ENCODE measurements at places on chromosomes 2 and 18.
A peak's percentile ranks its signal among the peaks of the same experiment; 100 is the strongest.

DNA sequence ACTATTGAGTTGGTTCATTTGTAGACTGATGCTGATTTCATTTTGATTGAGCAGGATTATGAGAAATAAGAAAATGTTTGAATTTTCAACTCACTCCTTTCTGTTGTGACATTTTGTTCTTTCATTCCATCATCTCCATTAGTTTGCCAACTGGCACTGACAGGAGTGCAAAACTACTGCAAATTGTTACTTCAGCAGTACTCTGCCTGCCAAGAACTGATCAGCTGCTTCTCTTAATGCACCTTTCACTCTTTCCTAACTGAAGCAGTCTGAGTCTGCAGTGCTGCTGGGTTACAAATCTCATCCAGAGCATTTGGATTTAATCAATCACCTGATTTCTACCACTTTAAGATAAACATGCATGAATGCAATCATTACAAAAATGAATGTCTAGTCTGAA is 70.9 kb downstream of the TMEFF2 start:
- no peak for DNase-seq

DNA sequence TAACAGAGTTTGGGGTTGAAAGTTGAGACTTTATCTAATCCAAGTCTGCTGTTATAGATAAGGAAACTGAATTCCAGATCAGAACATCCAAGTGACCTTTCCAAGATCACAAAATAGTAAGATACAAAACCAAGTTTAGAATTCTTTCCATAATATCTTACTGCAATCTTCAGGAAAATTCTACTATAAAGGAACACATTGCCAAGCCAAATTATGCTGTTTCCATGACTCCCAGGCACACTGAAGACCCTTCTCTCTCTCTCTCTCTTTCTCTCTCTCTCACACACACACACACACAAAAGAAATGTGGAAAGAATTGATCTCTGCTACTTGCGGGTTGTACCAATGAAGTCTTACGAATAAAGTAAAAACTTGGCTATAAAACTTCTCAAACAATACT is 398.4 kb downstream of the METTL4 start:
- no peak for DNase-seq

DNA sequence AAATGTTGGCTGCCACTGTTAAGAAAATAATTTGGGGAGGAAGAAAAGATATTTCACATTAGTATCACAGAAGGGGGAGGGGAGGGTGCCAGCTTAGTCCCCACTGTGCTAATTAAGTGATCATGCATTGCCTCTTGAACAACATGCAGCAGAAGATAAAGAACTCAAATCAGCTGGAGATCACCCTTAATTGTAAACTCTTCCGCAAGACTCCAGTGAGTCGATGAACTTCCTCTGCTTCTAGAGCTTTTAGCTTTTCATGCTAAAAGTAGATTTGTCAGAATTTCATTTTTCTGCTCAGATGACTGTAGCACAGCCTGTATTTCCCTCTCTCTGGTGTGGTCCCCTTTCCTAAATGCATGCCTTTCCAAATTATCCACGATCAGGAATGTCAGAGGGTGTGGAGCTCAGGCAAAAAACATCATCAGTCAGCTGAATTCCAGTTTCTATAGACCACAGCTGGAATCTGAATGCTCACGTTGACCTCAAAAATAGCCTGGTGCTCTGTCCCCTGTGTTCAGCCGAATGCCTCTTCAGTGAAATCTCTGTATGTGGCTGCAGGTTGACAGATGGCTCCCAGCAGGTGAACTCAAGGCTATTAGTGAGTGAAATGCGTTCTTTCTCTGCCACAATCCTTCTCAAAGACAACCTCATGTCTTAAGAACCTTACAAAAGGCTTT is 156.8 kb upstream of the UNC80 start:
- DNase-seq: no peak

DNA sequence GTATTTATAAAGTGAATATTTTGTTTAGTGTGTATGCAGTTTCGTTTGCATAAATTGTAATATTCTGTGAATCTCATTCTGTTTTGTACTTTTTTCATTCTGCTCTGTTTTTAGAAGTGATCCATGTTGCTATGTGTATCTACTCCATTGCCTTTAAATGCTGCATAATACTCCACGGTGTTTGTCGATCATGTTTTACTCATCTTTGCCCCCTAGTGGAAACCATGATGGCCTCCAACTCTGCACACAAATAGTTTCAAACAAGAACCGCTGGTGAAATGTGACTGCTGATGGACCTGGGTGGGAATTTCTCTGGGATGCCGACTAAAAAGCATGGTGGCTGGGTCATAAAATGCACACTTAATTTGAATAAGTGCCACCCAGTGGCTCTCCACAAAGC is 32.0 kb upstream of the SKOR2 start:
- DNase-seq: no peak

DNA sequence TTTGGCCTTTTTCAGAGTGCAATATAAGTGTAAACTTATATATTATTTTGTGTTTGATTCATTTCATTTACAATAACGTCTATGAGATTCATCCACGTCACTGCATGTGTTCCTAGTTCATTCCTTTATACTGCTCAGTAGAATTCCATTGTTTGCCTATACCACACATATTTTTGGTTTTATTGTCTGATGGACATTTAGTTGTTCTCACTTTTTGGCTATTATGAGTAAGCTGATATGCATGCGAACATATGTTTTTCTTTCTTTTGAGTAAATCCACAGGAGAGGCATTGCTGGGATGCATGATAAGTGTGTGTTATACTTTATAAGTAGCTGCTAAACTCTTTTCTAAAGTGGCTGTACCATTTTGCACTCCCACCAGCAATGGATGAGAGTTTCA is 314.8 kb upstream of the HS6ST1 start:
- DNase-seq: no peak

GRCh38 chr2:185227391-185227790 is 511.2 kb upstream of the FSIP2 start:
- no peak for DNase-seq

- DNase-seq: peak; percentile 10
Observed at GRCh38 chr18:6406075-6406909, 8.4 kb downstream of the L3MBTL4 start.

DNA sequence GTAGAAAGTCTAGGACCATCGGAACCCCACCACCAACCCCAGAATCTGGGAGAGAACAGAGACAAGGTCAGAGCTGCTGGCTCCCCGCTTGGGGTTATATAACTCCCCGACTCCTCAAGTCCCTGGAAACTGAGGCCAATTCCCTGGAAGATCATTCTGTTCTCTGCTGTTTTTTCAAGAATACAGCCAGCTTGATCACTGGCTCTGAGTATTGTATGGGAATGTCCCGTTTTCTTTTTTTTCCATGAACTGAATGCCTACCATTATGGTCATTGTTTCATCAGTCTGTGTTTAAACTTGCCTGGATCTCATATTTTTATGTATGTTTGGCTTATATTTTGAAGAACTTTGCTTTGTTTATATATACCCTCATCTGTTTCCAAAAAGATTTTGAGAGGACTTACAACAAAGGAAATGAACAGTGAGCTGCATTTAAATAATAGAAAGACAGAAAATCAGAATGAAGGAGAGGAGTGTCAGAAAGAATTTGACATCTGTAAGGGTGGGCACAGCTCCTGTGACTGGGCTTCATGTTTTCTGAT is 90.0 kb upstream of the ALPP start:
- DNase-seq: no peak

DNA sequence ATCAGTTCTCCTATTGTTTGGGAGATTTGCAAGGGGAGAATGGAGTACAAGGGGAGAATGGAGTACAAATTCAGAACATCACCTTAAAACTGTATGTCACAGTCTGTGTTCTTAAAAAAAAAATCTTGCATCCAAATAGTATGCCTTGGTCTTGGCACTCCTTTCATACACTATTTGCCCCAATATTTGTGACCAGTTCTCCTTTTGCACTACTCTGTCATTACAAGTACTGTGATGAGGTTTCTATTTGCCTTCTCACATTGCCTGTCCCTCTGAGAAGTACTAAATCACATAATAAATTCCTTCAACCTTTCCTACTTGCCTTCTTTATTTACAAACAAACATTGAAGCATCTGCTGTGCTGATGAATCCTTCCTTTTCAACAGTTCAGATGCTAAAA is 36.0 kb upstream of the NCK2 start:
- no peak for DNase-seq

- DNase-seq: peak; percentile 79
Observed at GRCh38 chr2:149994057-149994728, 406.6 kb upstream of the MMADHC start.

DNA sequence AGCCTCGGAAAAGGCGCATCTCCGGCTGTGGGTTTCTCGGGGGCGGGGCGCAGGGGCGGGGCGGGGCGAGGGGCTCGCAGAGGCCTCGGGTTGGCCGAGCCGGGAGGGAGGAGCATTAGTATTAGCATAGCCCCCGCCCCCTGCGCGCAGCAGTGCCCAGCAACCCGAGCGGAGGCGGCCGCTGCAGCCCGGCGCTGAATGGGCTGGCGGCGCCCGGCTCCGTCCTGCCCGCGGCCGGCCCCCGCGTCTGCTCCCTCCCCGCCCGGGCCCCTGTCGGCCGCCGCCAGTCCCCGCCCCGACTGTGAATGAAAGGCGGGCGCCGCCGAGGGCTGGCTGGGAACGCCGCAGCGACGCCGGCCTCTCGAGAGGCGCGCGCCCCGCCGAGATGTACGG is at the start of gene EFR3B:
Gene EFR3B (plus strand): TSS at position 149 of the 393 bp plus-strand sequence. CDS start 237 bp downstream, at position 386.
- DNase-seq: peak; percentile 81

- no peak for DNase-seq
Observed at GRCh38 chr18:76566987-76567386, 71.9 kb upstream of the ZNF516 start.

DNA sequence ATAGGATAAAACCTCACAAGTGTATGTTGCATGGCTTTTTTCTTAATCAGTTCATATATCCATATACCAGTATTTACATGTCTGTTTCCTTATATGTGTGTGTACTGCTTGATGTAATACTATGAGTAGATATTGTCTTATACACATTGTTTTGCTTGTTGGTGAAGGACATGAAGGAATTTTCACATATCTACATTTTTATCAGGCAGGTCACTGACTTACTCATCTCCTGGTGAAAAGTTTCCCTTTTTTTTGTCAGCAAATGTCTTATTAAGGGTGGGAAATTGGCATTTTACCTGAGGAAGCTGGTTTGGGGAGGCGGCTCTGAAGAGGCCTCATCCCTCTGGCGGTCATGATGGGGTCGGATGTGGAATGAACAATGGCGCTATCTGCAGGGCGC is 61.4 kb upstream of the LYPD1 start:
- DNase-seq: no peak

DNA sequence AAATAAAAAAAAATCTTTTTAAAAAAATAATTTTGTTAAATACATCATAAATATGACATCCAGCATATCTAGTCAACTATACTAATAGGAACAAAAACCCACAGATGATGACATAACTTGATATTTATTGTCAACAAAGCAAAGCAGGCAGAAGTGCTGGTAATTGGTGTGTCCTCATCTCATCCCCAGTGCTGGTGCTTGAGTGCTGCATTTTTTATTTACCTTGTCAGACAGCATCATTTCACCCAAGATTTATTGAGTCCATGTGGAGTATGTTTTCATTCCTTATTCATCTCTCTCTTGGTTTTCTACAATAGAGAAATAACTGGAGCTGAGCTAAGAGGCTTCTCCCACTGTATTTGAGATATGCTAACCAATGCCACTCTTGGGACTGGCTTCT is 191.6 kb upstream of the SLC14A2 start:
- no peak for DNase-seq

- no peak for DNase-seq
Observed at GRCh38 chr2:31271851-31272267, 37.9 kb downstream of the EHD3 start.

- DNase-seq: no peak
Observed at GRCh38 chr2:179900655-179901054, 39.2 kb upstream of the ZNF385B start.

DNA sequence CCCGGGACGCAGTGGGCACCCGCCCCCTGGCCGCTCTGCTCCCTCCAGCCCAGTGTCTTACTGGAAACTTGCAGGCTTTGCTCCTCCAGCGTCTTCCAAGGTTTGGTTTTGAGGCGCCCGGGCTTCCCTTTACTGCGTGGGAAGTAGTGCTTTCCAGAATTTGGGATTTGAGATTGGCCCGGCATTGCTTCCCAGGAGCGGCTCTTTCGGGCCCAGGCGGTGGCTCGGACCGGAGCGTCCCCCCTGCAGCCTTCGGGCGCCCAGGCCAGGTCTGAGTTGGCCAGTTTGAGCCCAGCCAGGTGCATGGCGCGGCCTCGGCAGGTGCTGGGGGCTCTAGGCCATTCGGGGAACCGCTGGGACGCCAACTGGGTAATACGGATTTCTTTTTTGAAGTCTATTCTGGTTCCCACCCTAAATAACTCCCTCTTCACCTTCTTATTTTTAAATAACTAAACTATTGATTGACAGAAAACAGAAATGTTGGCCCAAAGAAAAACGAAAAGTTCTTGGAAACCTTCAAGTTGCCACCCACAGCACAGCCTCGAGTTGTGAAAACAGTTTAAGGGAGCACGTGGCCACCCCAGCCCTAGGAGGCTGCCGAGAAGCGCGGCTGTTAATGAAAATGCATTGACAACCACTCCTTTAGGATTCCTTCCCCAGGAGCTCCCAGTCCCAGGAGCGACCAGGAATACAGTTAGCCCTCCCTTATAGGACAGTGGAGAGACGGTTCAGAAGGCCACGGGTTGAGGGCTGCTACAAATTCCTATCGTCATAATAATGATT is 766 bp downstream of the SNTG2 start:
- DNase-seq: no peak

DNA sequence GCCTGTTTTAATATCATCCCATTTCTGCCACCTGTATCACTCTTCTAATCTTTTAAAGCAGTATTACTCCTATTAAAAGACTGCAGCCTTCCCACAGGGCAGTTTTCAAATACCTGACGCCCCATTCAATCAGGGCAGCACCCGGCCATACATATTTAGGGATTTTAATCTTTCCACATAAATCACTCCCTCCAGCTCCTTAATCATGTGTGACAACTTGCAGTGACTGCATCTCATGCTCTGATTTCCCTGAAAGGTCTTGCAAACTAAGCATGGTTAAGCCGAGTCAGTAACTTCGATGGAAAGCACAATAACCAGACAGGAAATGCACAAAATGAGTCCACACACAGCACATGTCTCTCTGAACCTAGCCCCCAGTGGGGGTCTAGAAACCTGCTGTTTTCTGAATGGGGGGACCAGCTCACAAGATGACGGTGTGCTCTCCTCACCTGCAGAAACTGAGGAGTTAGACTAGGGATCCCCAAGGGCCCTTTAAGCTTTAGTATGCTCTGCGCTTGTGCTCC is 116.9 kb upstream of the CREB1 start:
- DNase-seq: no peak

DNA sequence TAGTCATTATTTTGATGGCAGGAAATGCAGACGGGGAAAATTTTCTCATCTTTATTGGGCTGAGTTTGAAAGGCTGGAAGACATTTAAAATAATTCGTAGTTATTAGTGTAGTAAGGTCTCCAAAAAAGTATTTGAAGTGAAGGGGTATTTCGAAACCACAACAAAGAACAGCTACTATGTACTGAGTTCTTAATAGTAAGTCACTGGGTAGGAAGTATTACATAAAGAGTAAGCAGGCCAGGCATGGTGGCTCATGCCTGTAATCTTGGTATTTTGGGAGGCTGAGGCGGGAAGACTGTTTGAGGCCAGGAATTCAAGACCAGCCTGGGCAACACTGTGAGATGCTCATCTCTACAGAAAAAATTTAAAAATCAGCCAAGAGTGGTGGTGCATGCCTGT is 113.6 kb downstream of the MEP1B start:
- no peak for DNase-seq

GRCh38 chr2:118806797-118807667 is 40.4 kb downstream of the EN1 start:
- no peak for DNase-seq
